Activated T-cell treated with anti-CD3 and anti-CD28 coated beads, Interleukin-2, amount 50 U/mL, for 4 hours (primary cell): ENCODE measurements at places on chromosomes 6 and 20. TPM values are rescaled to one million over a fixed set of nuclear protein-coding genes. Genes with fewer than 3 reads are reported as not detected.

- no peak for DNase-seq
Measured at GRCh38 chr20:953742-954141, 37.6 kb upstream of the ANGPT4 start.

VSTM2L gene
- total RNA-seq, result 0.11 TPM

OR2B6 gene
- total RNA-seq, result not detected

IMPG1 gene
- not detected for total RNA-seq

GRCh38 chr6:121492536-121492935 is 57.1 kb downstream of the GJA1 start:
- no peak for DNase-seq

DNA sequence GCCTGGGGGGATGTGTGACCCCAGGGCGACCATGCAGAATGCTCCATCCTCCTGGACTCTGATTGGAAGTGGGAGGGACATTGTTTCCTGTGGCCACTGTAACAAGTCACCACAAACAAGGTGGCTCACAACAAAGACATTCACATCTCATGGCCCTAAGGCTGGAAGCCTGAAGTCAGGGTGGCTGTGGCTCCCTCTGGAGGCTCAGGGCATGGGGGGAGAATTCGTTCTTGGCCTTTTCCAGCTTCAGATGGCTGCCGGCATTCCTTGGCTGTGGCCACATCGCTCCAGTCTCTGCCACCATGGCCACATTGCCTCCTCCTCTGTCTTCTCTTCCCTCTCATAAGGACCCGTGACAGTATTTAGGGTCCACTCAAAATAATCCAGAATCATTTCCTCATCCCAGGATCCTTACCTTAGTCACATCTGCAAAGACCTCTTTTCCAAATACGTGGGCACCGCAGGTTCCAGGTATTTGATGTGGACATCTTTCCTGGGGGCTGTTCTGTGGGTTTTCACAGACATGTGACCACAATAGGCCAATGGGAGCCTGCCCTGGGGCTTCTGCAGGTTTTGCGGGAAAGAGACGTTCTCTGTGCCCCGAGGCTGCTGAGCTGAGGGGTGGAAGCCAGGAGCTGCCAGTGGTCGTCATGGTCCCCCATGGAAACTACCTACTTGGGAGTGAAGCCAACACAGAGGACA is 249.3 kb downstream of the PREX1 start:
- DNase-seq, result no peak

- no peak for DNase-seq
Measured at GRCh38 chr20:12110711-12111110, 193.0 kb downstream of the BTBD3 start.

DNA sequence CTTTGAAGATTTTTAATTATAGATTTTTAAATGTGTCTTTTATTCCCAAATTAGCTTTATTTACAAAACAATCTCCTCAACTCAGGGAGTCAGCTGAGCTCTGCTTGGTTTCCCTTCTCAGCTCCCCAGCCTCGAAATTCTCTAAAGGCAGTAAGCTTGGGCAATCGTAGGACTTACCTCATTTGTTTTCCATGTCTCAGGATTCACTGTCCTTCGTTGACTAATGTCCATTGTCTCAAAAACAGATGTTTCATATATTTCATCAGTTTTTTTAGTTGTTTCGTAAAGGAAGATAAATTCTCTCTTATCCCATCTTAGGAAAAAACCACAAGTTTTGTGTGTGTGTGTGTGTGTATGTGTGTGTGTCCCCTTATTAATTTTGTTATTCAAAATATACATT is 102.2 kb upstream of the ADGRF1 start:
- no peak for DNase-seq

DNA sequence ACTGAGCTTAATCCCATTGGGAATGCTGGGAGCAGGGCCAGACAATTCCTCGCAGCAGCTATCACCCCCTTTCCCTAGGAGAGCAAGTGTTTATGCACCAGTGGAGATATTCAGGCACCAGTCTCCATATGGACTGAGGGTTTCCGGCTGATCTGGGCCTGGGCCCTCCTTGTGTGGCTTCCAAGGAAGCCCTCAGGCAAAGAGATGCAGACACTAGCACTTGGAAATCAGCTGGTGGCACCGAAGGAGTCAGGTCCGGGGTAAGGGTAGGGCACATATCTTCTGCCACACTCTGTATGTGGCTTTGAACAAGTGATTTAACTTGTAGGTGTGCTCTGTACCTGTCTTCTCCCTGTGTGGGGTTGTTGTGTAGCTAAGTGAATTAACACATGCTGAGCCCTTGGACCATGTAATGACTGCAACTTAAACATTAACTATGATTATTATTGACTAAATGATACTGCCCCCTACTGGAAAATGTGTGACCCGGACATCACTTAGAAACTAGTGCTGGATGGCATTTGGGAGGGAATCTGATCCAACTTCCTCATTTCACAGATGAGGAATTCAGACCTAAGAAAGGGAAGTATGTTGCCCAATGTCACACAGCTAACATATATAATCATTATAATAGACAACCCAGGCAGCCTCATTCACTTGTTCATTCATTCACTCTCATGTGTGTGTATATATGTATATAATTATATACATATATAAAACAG is 19.3 kb upstream of the WFDC2 start:
- DNase-seq, result no peak

GRCh38 chr6:126103993-126104392 is 117.7 kb downstream of the TRMT11 start:
- no peak for DNase-seq

DNA sequence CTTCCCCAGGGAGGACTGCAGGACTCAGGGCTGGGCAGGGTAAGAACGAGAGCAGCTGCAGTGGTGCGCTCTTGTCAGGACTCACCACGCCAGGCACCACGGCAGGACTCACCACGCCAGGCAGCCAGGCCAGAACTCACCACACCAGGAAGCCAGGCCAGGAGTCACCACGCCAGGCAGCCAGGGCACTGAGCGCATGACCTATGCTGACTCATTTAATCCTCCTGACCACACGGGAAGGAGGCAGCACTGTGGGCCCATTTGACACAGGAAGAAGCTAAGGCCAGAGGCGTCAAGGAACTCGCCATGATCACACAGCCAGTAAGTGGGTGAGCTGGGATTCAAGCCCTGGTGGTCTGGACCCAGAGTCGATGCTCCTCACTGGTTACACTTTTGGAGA is 189.3 kb downstream of the PREX1 start:
- no peak for DNase-seq

DNA sequence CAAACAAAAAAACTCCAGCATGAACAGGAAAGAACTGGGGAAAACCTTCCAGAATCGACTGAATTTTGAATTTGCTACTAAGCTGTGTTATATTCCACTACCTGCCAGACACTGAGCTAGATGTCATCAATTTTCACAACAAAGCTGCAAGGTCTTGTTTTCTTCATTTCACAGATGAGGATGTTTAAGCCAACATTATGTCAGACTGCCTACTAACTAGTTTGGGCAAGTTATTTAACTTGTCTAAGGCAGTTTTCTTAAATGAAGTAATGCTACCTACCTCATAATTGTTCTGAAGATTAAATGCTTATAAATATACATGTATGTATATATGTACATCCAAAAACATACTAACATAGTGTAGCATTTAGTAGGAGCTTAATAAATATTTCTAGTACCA is 144.4 kb downstream of the MMS22L start:
- DNase-seq, result no peak

DNA sequence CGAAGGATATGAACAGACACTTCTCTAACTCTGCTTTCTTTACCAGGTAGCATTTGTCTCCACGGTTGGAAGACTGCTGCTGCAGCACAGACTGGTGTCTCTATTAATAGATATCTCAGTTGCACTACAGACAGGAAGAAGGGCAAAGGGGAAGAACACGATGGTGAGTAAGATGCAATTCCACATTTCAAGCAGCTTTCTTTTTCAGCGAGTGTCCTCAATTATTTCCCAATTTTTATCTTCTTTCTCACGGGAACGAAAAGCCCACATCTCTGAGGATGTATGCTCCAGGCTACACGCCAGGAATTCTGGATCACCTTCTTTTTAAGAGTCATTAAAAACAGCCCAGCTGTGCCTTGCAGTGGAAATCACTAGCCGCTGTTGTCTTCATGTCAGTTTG is 311.6 kb upstream of the ECI2 start:
- no peak for DNase-seq

GRCh38 chr20:31515775-31516107 is 1.5 kb downstream of the HM13 start:
- DNase-seq, result no peak

BEND6 gene
- total RNA-seq, result not detected

RWDD1 gene
- 58.6 TPM for total RNA-seq

TFAP2C gene
- total RNA-seq, result not detected

BTN1A1 gene
- not detected for total RNA-seq

DNA sequence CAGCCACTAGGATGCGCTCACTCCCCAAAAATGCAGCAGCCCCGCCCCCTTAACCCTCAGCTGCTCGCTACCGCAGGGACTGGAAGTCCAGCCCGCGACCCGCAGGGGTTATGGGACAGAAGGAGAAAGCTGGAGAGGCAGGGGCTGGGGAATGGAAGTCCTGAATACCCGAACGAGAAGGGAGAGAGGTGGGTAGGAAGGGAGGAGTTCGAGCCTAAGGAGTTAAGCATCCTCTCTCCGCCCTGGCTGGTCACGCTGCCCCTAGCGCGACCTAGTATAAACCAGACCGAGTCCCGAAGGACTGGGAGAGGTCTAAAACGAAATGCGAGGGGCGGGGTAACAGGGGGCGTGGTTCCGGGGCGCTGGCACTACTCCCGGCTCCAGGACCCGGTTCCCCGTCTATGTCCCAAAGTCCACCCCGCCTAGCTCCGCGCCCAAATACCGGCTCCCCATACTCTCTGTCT is 448 bp upstream of the DDAH2 start:
- DNase-seq, result peak; percentile 80

DNA sequence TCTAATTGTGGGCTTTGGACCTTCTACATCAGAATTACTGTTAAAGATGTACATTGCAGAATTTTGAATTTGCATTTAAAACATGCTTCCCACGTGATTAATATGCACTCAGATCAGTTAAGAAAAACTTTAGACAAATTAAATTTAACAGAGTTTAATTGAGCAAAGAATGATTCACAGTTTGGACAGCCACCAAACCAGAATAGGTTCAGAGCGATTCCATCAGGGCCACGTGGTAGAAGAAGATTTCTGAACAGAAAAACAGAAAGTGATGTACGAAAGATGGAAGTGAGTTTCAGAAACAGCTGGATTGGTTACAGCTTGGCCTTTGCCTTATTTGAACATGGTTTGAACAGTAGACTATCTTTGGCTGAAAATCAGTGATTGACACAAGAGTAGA is 704.2 kb upstream of the MAP3K7 start:
- DNase-seq, result no peak

DNA sequence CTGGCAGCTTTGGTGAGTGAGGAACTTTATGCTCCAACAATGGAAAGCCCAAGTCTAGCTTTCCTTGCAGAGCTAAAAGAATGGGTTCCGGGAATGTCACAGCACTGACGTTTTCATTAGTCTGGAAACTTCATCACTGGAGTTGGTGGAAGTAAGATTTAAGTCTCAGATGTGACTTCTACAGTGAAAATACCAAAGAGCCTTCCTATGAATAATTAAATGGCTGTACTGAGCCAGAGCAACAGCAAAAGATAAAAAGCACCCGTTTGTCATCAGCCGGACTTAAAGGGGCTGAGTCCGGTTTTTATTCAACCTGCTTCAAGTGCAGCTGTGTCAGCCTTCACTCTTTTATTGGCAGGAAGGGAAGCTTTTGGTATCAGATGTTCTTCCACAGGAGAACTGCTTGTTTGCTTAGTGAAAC is 46.5 kb upstream of the SHLD1 start:
- no peak for DNase-seq

GRCh38 chr6:154410619-154411072 is 54.0 kb upstream of the IPCEF1 start:
- no peak for DNase-seq

GRCh38 chr6:154754152-154754551 is 20.9 kb downstream of the SCAF8 start:
- DNase-seq, result no peak

GRCh38 chr6:130675072-130675471 is 152.1 kb upstream of the SMLR1 start:
- DNase-seq, result no peak

DNA sequence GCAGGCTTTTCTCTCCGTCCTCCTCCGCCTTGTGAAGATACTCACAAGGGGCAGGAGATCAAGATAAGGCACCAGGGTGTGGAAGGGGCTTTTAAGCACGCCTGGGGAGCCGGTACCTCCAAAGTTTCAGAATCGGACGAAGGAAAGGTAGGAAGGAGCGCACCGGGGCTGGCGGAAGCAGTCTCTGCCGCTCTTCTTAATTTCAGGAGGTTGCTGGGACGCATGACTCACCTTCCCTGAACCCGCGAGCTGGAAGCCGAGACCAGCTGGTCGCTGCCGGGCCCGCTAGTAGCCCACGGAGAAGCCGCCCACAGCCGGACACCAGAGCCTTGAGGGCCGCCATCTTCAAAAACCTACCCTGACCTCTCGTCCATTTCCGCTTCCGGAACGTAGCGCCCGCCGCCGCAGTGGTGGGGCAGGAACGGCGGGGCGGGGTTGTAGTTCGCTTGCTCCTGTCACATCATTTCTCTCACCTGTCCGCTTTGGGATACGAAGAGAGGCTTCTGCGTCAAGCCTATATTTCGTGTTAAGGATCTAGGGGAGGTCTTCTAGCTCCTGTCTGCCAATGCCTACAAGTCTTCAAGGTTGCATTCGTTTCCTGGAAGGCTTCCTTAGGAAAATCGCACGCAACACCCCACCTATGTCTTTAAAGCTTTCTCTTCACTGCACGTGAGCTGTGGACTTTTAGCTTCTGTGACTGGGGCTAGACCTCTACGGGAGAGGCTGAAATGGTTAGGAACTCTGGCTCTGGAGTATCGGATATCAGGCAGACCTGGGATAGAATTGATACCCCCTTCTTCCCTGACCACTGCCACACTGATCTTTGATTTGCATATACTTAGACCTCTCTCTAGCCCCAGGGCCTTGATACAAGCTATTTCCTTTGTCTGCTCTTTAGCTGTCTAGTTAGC is at the start of gene MRPS18A:
MRPS18A (minus strand) TSS at position 355 of the 911 bp plus-strand sequence; CDS start at position 343, 12 bp downstream.
- DNase-seq, result peak; percentile 65

DNA sequence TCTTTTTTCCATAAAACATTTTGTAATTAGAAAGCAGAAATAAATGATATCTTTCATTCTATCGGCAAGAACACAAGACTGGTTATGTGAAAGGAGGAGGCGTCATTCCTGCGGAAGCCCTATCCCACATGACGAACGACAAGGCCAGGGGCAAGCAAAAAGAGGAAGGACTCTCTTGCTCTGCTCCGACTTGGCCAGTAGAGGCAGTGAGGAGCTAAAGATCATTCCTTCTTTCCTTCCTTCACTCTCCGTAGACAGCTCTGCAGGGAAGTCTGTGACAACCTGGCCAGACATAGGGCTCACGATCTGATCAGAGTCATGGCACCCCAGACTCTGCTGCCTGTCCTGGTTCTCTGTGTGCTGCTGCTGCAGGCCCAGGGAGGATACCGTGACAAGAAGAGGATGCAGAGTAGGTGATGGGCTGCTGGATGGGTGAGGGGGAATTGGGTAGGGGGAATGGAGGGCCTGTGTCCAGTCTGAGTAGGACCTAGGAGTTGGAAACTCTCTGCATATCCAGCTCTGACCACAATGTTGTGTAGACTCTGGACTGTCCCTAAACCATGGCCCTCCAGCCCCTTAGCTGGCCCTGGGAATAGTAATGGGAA is at the start of gene WFDC10A:
WFDC10A (plus strand) TSS at position 244 of the 605 bp plus-strand sequence; CDS start at position 319, 75 bp downstream.
- no peak for DNase-seq

- no peak for DNase-seq
Measured at GRCh38 chr6:151141685-151142084, 98.1 kb upstream of the AKAP12 start.

MAP3K7 gene
- total RNA-seq, result 17.4 TPM
